ENCODE measurements at places on chromosomes 6 and 20.
A peak's percentile ranks its signal among the peaks of the same experiment; 100 is the strongest.

DNA sequence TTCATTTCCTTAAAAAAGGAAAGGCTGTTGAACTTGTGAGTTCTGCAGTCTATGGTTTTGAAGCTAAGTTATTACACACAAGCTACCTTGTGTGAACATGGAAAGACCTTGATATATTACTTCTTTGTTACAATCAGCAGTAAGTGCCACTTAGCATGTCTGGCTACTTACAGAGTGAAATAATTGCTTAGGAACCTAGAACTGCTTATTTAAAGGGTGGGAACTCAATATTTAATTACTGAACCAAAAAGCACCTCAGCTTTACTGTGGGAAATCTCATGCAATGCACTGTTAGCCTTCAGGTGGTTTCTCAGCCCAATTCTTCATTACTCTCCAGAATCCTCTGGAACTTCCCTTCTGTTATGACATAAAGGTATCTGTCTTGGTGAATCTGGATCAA lies 17.9 kb downstream of the PERP start:
- no peak for DNase-seq

DNA sequence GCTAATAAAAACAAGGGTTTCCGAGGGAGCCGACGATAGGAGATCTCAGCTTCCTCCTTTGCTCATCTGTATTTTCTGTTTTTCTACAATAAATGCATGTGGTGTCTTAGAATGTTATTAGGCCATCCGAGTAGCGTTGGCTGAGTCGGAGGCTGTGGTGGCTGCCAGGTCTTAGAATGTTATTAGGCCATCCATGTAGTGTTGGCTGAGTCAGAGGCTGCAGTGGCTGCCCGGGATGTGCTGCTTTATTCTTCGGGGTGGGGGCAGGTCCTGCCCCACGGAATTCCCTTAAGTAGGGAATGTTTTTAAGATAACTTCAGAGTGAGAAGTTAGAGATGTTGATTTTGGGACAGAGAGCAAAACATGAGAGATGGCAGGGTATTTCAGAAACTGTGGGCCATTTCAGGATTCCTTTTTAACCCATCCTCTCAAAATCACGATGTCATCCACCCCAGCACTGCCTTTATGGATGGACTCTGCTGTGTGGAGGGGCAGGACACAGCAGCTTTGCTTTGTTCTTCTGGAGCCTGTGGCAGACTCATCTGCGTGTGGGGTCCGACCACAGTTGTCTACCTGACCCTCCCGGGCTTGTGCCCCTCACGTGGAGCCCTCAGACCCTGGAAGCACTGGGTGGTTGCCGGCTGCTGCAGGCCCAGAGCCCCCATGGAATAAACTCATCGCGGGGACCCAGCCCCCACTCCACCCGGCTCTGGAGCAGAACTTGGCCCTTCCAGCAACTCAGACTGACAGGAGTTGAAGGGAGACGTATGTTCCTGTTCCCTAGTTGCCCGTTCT lies 20.4 kb downstream of the OSBPL2 start:
- no peak for DNase-seq

DNA sequence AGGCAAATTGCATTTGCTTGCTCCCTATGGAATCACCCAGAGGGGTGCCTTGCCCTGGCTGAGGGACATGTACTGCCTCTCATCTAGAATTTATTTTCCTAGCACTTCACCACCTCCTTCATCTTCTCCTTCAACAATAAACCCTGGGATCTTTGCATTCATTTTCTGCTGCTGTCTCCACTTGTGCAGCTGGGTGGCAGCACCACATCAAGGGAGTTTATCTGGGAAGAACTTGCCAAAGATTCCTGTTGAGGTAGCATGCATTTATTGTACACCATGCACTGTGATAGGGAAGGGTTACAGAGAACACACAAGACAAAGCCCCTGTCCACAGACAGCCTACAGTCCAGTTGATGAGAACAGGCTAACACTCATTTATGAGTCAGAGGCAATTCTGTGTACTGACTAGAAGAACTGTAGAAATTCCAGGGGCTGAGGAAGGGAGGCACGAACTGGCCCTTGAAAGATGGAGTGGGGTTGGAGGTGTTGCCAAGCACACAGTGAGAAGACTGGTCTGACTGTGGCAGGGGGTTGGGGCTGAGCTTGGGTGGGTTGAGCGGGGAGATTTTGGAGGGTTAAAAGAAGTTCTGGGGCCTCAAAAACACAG lies 17.5 kb downstream of the C20orf173 start:
- no peak for DNase-seq

DNA sequence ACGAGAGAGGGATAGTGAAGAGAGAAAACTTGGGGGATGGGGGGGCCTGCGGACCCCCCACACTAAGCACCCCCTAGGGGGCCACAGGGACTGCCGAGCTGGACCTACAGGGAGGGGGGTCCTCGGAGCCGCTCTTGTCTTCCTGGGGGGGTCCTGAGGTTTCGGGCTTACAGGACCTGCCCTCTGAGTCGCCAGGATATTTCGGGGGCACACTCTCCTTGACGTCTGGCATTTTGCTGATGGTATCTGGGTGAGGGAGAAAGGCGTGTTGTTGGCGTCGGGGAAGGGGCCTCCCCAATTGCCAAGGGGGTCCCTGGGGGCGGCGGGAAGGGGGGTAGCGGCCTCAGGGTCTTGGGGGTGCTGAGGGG lies 516 bp downstream of the TCP11 start:
- no peak for DNase-seq

DNA sequence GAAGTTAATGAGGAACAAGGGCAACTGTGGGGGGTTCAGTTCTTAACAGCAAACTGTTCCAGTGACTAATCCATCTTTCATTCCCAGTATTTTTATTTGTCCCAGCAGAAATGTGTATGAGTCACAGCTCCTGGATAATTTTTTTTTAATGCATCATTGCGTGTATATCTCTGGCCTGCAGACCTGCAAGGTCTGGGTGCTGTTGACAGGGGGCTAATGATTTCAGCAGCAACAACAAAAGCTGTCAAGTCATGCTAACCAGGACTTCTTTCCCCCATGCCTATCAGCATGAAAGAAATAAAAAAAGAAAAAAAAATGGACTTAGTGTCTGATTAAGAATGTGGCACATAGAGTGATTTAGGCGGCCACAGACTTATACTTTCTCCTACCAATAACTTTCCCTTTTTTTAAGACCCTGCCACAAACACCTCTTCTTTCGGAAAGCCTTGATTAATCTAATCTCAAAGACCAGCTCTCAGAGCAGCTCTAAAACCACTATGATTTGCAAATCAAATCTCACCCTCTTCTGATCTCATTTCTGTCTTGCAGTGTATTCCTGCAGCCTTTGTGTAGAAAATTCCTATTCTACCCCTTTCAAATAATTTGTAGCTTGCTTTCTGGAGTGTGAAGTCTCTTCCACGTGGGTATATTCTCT lies 14.2 kb upstream of the PREX1 start:
- DNase-seq = no peak

DNA sequence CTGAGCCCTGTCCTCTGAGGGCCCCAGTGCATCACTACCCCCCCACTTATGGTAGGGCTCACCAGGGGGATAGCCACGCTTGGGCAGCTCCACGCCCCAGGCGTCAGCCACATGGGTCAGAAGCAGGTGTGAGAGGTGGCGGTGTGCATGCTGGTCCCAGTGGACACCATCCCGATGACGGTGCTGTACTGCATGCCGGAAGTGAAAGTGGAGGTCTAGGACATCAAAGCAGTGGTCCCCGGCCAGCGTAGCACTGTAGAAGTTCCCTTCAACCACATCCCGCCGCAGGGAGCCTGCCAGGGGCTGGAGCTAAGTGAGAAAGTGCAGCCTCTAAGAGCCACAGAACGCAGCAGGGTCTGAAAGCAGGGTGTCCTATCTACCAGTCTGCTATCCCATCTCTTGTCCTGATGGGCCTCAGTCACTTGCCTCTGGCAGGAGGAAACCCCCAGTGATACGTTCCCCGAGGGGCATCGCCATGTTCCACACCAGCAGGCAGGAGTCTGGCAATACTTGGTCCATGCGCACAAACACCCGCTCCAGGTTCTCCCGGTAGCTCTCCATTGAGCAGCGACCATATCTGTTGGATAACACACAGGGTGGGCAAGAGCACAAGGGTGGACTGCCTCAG lies 2.2 kb downstream of the PCED1A start:
- no peak for DNase-seq

DNA sequence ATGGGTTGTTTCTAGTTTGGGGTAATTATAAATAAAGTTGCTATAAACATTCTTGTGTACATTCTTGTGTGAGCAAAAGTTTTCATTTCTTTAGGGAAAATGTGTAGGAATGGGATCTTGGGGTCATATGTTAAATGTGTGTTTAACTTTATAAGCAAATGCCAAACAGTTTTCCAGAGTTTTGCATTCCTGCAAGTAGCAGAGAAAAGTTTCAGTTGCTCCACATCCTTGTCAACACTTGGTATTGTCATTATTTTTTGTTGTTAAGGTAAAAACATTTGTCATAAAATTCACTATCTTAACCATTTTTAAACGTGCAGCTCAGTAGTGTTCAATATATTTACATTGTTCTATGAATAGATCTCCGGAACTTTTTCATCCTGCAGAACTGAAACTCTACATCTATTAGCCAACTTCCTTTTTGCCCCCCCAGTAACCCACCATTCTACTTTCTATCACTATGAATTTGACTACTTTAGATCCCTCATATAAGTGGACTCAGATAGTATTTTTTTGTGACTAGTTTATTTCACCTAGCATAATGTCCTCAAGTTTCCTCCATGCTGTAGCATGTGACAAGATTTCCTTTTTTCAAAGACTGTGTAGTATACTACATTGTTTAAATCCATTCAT lies 48.4 kb downstream of the PHACTR2 start:
- DNase-seq = no peak

- DNase-seq = no peak
Measured at GRCh38 chr6:7933794-7934193, 23.2 kb upstream of the TXNDC5 start.

DNA sequence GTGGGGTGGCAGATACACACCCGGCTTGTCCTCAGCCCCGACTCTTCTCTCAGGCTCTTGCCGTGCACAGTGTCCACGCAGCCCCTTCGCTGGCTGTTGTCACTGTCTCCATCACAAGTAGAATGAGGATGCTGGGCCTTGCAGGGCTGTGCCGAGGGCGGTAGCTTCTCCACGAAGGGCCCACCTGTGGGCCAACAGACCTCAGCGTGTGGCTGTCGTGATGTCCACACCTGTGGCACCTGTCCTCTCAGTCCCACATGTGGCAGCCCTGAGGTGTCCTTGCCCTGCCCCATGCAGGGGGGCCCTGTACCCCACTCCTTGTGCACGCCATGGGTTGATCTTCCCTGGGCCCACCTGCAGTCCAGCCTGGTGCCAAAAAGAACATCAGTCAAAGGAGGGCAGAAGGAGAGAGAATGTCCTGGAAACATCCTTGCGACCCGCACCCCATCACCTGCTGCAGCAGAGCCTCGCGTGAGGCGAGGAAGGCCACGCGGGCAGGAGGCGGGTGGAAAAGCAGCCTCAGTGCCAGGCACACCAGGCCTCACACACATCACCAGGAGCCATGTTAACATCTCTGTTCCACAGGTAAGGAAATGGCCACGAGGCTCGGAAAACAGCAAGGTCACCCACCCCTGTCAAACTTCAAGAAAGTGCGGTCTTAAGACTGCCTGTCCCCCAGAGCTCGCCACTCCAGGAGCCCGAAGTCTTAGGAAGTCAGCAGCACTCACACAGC lies 22.3 kb upstream of the AFDN start:
- no peak for DNase-seq

DNA sequence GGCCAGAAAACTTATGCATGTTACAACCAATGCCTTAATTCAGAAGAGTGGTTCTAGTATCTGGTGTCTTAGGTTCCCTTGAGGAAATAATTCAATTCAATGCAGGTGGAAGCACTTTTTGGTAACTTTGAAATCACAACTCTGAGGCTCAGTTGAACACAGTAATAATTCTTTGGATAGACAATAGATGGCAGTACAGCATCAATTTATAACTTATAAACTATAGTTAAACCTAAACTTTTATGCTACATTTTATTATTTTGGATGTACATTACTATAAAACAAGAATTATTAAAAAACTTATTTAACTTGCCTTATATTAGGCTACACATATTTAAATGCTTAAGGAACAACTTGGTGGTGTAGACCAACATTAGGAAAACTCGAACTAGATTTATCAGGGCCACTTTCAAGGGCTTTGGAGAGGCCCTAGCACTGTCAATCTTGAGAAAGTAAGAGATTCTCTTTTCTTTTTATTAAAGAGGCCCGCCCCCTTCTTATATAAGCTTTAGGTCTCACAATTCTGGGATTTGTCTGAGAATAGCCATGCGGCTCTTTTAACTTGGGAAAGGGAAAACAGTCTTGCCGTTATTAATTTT lies 85.9 kb downstream of the CRYBG1 start:
- no peak for DNase-seq

DNA sequence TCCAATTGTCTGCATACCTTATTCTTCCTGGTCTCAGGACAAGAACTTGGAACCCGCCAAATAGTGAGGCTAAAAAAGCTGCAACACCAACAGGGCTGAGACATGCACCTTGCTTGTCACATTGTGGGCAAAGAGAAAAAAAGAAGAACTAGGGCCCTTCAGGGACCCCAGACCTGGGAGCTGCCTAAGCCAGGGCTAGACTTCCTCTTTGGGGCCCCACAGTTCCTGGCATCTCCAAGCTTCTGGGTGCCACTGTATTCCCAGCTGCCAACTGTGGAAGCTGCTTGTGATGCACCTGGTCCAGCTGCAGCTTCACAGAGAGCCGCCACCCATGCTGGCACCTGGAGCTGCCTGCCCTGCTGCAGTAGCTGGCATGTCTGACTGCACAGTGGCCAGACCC lies 370.6 kb downstream of the CD83 start:
- DNase-seq = peak; percentile 47

GRCh38 chr6:14738497-14738896 lies 507.4 kb upstream of the JARID2 start:
- no peak for DNase-seq

DNA sequence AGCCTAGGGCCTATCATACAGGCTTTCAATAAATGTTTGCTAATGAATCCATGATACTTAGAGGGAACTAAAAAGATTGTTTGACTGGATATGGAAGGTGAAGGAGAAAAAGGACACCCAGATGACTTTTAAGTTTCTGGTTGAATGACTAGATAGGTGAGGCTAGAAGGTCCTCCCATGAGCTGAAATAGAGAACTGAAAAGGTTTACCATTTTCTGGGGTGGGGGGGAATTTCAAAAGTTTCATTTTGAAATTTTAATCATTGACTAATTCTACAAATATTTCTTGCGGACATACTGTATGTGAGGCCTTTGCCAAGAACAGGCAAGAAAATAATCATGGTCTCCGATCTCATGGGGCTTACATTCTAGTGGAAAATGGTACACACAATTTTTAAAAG lies 17.9 kb upstream of the ZBTB2 start:
- no peak for DNase-seq

GRCh38 chr20:13784893-13785715 lies at the start of the genes ESF1 and NDUFAF5:
Gene ESF1, minus strand, starts transcription at chr20:13784919. Its CDS starts 1,779 bp downstream, at chr20:13783140.
Gene NDUFAF5, plus strand, starts transcription at chr20:13785028. Its CDS starts 41 bp downstream, at chr20:13785069.
- DNase-seq = peak; percentile 90

DNA sequence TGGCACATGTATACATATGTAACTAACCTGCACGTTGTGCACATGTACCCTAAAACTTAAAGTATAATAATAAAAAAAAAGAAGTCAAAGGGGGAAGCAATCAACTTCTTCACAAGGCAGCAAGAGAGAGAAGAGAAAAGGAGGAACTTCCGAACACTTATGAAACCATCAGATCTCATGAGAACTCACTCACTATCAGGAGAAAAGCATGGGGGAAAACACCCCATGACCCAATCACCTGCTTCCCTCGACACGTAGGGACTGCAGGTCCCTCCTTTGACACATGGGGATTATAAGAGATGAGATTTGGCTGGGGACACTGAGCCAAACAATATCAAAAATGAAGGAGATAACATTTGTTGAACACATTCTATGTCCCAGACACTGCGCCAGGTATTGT lies 94.8 kb upstream of the PHACTR1 start:
- DNase-seq = no peak

GRCh38 chr20:60254901-60255411 lies 296.7 kb downstream of the CDH26 start:
- no peak for DNase-seq

Measured in GDM1 (cell line).